ENCODE measurements at places on chromosomes 7 and 10.

DNA sequence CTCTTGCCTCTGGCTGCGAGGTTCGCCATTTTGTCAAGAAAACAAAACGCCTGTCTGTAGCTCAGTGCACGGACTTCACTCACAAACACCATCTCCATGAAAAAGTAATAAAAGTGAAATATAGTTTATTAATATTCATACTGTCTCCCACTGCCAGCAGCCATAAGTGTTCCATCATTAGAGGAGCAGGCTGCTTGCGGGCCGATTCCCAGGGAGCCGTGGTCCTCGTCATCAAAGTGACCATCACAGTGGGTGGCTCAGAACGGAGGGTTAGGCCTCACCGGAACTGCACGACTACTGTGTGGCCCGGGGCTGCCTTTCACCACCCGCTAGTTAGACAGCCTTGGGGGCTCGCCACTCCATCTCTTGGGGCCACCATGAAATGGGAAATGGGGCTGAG, 82.7 kb downstream of the HIPK2 start:
- no peak for DNase-seq

GRCh38 chr10:114245121-114245791, 6.2 kb downstream of the VWA2 start:
- peak; percentile 58 for DNase-seq

DNA sequence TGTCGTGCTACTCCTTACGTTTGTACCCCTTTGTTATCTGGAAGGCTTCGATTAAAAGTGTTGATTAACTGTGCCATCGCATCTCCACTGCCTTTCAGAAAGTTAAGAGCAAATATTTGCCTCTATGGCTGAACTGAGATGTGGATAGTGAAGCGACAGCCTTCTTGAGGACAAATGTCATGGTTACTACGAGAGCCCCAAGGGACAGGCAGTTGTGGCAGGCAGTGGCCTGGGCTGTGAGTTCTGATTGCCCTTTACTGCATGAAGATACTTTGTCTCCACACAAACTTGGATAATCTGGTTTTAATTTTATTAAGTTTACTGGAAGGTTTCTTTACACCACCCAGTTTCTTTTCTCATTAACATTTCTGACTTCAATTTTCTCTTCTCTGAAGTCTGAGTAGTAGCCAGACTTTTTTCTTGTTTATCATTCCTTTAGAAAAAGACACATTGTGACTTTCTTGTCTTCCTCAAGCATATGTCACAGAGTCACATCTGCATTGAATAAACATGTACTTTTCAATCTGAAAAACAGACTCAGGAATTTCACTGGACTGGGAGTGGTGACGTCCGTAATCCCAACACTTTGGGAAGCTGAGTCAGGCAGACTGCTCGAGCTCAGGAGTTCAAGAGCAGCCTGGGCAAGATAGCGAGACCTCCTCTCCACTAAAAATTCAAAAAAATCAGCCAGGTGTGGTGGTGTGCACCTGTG, 1.5 kb downstream of the TAS2R41 start:
- no peak for DNase-seq

DNA sequence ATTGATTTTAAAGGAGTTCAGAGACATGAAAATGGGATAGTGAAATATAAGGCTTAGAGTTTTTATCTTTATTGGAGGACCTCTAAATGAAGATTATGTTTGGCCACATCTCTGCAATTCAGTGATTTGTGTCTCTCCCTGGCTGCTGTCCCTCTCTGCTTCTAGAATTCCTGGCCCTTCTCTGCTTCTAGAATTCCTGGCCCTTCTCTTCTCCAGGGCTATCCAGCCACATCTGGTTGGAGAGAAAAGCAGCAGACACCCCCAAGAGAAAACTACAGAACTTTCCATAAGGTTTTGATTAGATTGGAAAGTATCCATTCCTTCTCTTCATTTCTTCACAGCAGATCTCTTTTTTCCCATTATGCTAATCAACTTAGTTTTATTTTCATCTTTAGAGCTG, 135.5 kb downstream of the NPY start:
- DNase-seq, result no peak

DNA sequence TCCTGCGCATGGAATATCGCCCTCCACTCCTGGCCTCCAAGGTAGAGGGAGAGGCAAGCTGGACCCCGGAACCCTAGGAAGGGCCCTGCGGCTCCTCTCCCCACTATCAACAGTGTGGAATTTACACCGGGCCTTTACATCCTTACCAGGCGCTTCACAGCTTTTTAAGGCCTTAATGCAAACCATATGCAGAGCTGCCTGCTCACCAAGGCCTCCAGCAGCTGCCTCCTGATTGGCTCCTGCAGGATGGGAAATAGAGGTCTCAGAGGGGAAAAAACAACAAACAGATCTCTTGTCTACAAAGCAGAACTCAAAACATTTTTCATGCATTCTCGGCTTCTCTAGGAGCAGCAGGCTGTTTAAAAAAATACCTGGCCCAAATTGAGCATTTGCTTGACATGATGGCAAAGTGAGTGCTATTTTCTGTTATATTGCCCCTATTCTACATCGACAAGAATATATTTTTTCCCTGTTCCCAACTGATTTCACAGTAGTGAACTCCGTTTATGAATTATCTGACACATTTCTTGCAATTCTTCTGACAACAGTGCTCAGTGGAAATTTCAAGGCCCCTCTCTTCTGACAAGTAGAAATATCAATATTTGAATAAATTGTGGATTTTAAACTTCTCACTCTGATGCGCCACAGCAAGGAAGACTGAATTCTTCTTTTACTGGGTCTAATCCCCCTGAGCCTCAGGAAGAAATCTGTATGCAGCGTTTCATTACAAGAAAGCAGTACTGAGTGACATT, 51.7 kb downstream of the EBF3 start:
- DNase-seq, result no peak
